ENCODE measurements at places on chromosomes 6 and 20. TPM values are rescaled to one million over a fixed set of nuclear protein-coding genes. Genes with fewer than 3 reads are reported as not detected.

SMPD2 gene
- total RNA-seq: 13.1 TPM

DDX43 gene
- 0.30 TPM for total RNA-seq

GFOD1 gene
- 14.5 TPM for total RNA-seq

IL17F gene
- not detected for total RNA-seq

GTF3C6 gene
- 25.5 TPM for total RNA-seq

OXT gene
- total RNA-seq: not detected

- DNase-seq: no peak
Measured at GRCh38 chr20:1241456-1241855, 15.6 kb downstream of the RAD21L1 start.

DNA sequence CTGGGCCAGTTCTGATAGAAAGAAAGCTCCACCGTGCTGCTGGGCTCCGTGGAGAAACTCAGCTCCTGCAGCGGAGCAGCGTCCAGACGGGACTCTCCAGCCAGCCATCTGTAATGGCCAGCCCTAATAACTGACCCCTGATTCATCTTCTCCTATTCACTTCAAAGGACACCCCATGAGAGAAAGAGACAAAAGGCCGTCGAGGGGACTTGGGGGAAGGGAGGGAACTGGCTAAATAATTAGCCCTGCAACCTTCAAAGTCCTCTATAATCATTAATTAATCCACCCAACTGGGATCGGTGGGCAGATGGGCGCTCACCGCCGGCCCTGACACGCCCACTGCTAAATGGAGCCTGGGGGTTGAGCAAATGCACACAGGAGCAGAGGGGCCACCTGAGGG lies 512.4 kb downstream of the CD83 start:
- DNase-seq: no peak

DNA sequence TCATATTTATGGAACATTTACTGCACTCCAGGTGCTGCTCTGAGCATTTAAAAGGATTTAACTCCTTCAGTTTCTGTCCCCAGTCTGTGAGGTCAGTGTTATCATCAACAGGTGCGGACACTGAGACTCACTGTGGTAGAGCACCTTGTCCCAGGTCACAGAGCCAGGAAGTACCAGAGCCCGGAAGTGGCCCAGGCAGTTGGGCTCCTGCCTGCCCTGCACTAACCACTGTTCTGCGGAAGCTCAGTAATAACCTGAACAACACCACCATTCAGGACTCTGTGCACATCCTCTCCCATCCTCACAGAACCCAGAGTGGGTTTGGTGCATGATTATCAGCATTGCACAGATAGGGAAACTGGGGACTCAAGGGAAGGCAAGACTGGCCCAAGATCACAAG lies 16.8 kb upstream of the SIRPG start:
- no peak for DNase-seq

DNA sequence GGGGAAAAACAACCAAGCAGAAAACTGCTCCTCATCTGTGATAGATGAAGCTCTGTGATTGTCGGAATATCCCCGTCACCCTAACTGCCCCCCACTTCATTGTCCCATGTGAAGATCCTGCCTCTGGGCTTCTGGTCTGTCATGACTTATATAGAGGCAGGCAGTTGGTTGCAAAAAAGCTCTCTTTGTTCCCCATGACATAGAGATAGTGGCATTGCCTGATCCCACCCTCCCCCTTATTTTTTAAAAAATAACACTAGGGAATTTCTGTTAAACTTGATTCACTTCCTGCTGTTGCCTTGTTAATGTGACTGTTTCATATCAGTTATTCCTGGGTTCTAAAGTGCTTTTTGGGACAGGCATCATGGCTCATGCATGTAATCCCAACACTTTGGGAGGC lies 203.1 kb downstream of the JARID2 start:
- no peak for DNase-seq

DNA sequence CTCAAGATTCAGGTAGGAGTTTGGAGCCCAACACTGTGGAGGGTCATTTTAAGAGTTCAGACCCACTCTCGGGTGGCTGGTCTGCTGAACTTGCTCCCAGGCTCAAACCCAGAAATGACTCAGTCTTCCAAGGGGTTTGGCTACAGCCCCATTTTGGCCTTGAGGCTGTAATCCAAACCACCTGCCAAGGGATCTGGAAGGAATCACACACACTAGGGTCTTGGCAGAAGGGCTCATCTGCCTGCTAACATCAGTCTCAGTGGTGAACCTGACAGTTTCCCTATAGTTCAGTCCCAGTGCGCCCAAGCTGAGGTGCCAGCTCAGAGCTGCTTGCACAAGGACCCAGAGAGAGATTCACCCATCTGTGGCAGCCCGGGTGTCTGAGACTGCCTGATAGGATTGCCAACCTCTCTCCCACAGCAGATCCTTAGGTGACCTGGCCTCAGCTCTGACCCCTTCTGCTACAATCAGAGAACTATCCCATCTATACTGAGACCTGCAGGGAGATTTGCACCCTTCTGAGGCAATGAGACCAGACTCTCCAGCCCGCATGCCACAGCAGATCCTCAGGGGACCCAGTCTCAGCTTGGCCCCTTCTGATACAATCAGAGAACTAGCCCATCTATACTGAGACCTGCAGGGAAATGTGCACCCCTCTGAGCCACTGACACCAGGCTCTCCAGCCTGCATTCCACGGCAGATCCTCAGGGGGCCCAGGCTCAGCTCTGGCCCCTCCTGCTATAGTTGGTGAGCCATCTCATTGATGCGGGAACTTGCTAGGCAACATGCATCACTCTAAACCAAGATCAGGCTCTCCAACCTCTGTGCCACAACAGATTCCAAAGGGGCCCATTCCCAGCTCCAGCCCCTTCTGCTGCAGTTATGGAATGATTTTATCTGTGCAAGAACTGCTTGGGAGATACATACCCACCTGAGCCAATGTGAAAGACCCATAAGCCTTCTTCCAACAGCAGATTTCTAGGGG lies 48.2 kb downstream of the THBS2 start:
- no peak for DNase-seq

DNA sequence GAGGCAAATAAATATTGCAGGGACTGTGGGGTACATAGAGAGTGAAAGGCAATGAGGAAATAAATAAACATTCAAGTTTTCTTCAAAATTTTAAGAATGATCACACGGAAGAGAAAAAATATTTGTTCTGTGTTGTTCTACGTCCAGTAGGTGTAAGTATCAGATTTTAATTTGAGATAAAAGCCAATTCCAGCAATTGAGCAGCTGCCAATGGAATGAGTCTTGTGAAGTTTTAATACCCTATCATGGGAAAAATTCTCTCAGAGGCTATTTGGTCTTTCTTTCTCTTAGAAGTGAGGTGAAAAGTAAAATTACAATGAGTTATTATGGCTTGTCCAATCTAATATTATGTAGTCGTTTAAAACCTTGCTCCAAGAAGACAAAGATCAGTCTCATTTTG lies 195.7 kb upstream of the CITED2 start:
- no peak for DNase-seq

- DNase-seq: no peak
Measured at GRCh38 chr20:52783769-52784168, 188.4 kb upstream of the TSHZ2 start.

- DNase-seq: no peak
Measured at GRCh38 chr6:39693206-39693605, 32.0 kb downstream of the KIF6 start.

DNA sequence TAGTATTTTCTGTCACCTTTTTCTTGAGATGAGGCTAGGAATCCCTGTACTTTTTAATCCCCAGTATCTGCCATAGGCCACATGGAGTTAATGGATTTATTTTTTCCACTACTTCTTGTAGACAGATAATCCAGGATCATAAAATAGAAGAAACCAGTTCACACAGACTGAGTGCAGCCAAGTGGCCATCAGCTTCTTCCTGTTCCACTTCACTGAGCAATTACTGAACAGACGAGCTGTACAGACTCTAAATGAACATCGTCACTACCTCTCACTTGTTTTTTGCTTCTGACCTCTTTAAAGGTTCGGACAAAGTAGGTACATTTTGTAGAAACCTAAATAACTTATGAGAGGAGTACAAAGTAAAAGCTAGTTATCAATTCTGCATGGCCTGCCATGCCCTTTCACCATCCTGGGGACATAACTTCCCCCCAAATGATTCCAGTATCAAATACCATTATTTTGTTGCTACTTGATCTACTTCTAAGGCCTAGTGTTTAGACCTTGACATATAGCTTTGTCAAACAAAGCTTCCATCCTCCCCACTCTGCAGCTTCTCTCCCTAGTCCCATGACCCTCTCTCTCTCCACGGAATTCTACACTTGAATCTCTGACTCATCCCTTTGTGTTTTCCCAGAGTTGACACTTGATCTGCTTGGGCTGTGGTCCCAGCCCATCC lies 34.4 kb upstream of the ARHGAP18 start:
- no peak for DNase-seq

DNA sequence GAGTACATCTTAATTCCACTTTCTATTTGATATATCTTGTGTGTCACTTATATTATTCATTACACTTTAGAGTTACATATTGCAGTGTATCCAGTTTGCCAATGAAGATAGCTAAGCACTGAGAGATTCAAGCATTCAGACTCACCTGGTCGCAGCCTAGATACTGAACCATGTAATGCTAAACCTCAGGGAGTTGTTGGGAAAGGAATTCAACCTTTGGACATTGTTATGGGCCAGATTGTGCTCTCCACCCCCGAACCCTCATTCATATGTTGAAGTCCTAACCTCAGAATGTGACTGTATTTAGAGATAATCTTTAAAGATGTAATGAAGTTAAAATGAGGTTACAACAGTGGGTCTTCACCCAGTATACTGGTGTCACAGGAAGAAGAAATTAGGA lies 13.8 kb upstream of the KIF16B start:
- no peak for DNase-seq

GRCh38 chr6:30768634-30769087 lies 24.3 kb upstream of the IER3 start:
- DNase-seq: no peak

DNA sequence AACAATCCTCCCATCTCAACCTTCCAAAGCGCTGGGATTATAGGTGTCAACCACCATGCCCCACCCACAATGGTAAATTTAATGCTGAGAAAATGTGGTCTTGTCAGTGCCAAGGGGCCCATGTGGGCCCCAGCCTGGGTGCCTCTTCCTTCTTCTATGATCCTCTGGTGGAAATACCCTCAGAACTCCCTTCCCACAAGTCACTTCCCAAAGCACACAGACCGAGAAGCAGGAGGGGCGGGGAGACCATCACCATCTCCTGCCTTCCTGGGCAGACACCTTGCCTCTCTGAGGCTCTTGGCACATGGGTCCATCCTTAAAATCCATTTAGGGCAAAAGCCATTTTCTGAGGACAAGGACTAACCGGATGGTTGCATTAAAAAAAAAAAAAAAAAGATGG lies 59.0 kb downstream of the NOL4L start:
- no peak for DNase-seq

DNA sequence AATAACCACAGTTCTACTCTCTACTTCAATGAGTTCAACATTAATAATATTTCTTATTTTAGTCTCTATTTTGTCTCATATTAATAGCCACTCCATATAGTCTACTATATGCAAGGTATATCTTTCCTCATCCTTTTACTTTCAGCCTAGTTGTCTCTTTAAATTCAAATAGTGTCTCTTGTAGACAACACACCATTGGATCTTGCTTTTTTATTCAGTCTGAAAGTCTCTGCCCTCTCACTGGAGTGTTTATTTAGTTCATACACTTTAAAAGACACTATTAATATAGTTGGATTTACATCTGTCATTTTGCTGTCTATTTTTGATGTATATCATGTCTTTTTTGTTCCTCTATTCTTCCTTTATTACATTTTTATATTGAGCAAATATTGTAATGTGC lies 103.5 kb downstream of the RFPL4B start:
- no peak for DNase-seq

- DNase-seq: no peak
Measured at GRCh38 chr6:149166336-149166735, 151.2 kb upstream of the TAB2 start.

- no peak for DNase-seq
Measured at GRCh38 chr20:53656293-53657202, 62.9 kb upstream of the ZNF217 start.

GRCh38 chr20:1883986-1884385 lies 11.2 kb upstream of the SIRPA start:
- no peak for DNase-seq

GRCh38 chr6:4380881-4381281 lies 245.5 kb upstream of the ECI2 start:
- no peak for DNase-seq

DNA sequence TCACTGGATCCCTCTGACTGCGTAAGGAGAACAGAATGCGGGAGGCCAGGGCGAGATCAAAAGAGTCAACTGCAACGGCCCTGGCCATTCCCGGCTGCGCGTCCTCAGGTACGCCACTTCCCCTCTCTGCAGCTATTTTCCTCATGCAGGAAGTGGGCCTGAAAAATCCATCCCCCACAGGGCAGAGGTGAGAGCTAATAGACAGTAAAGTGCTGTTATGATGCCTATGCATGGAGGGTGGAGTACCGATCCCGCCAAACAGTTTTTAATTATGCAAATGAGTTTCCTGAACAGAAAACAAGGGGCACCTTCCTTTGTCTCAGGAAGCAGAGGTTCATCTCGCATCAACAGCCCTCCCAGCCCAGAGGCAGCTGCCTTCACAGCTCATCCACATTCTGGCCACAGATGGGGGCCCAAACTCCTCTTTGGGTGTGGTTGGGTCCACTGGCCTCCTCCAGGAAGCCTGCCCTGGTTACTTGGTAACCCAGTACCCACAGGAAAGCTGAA lies 9.3 kb downstream of the PREX1 start:
- no peak for DNase-seq

- no peak for DNase-seq
Measured at GRCh38 chr6:45196121-45196520, 132.0 kb upstream of the RUNX2 start.

DNA sequence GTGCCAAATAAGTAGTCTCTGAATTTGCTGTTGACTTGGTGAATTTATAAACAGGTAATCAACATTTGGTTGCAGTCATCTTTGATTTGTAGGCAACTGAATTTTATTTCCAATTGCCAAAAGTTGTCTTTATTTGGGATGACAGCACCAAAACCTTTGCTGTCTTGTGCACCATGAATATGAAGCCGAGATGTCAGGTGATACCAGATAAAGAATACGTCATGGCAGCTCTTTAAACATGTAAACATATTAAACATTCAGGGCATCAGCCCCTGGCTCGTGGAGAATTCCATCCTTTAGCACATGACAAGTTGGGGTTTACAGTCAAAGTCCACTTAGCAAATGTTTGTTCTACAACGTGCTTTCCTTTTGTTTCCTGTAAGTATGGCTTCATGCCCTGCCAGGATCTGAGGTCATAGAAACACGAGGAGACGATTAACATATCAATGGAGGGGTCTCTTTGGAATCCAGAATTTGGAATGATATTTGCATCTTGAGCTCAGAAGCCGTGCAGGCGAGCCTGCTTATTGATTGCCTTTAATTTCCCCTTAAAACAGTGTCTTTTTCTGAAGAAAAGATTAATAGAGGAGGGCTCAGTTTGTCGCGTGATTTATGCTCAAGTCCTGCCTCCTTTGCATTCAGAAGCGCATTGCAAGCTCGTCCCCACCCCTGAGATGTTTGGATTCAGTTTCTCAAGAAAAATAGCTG lies 170.2 kb upstream of the ZNF217 start:
- peak; percentile 80 for DNase-seq

DNA sequence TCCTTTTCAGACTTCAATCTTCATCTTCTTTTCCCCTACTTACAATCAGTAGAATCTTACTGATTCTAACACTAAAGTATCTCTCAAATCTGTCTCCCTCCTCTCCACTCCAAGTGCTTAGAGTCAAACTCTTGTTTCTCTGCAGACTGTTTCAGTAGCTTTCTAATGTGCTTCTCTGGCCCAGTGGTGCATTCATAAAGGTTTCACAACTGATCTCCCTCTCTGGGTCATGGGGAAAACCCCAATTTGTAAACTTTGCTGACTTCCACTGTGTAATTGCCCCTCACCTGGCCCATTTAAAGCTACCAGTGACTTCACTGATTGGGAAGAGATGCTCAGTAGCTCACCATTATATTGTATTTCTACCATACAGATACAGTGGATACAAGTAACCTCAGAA lies 183.6 kb downstream of the FAXC start:
- no peak for DNase-seq

All from skin of body (tissue), 3 donors.